ENCODE measurements at places on chromosomes 3 and 15.

- no peak for DNase-seq
These were observed 18.2 kb downstream of the HOMER2 start for GRCh38 chr15:82934100-82934880.

DNA sequence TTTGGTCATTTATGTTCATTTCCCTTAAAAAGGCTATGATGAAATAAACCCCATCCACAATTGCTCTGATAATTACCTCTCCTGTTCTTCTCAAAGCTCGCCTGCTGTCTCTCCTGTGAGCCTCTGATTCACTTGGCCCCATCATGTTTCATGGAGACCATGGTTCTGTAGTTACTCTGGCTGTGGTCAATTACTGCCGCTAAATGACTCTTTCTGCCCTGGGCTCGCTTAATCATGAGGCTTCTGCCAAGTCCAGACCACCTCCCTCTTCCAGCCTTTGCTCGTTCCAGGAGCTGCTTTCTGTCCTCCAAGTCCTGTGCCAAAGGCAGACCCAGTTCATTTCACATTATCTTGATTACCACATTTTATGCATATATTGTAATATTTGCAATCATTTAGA, 91.9 kb downstream of the THSD4 start:
- no peak for DNase-seq

- DNase-seq: no peak
These were observed 24.2 kb downstream of the ABHD2 start for GRCh38 chr15:89112341-89112971.

DNA sequence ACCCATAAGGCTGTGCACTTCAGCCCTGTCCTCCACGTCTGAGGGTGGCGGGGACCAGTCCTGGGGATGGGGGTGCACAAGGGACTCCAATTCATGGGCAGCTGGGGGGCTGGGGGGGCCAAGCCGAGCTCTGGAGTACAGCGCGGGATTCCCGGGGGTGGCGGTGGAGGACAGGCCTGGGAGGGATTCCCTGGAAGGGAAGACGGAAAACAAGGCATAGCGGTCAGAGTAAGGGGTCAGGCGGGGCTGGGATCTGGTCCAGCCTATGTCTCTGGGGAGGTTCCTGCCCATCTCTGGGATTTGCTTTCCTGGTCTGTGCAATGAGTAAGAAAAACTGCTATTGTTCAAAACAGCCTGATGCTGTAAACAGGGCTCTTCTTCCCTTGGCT, 8.1 kb upstream of the IGDCC3 start:
- DNase-seq: no peak

DNA sequence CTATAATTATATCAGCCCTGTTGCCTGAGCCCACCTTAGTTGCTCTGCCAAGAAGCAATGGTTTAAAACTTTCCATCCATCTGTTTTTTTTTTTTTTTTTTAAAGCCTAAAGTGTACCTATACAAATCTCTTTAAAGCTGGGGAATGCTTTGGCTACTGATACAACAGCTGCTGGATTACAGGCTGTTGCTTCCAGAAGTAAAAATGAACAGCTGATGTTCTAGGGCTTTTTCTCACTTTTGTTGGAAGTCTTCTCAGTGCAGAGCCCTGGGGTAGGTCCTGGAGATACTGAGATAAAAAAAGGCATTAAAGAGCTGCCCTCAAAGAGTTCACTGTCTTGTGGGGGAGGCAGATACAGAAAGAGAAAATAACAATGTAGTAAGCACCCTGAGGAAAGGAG, 218.1 kb downstream of the NLGN1 start:
- DNase-seq: no peak

DNA sequence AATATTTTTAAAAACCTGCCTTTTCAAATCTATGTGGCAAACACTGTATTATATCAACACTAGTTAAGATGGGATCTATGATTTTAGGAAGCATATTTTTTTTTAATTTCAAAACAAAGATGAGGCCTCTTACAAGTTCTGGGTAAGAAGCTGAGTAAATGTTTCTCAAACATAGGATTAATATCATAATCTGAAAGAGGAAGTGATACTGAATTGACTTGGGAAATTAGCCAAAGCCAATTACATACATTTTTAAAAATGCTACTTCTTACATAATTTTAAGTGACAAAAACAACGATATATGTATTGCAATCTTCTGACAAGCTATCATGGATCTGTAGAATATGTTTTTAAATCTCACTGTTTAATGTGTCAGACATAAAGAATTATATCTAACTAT, 135.1 kb upstream of the UBP1 start:
- DNase-seq: no peak

DNA sequence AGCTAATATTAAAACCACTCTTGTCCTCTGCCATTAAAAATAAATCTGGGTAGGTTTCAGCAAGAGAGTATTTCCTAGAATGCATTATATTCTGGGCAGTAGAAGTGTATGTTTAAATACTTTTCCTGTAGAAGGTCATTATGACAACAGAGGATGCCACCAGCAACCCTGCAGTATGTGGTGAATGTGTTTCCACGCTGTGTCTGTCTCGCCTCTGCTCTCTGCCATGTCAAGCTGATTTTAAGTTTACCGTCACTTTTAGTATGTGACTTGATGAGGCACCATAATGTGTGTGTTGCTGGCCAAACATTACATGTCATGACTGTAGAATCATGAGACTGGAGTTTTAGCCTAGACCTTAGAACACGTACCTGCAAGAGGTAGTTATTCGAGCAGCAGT, 211.2 kb downstream of the LPP start:
- DNase-seq: no peak

DNA sequence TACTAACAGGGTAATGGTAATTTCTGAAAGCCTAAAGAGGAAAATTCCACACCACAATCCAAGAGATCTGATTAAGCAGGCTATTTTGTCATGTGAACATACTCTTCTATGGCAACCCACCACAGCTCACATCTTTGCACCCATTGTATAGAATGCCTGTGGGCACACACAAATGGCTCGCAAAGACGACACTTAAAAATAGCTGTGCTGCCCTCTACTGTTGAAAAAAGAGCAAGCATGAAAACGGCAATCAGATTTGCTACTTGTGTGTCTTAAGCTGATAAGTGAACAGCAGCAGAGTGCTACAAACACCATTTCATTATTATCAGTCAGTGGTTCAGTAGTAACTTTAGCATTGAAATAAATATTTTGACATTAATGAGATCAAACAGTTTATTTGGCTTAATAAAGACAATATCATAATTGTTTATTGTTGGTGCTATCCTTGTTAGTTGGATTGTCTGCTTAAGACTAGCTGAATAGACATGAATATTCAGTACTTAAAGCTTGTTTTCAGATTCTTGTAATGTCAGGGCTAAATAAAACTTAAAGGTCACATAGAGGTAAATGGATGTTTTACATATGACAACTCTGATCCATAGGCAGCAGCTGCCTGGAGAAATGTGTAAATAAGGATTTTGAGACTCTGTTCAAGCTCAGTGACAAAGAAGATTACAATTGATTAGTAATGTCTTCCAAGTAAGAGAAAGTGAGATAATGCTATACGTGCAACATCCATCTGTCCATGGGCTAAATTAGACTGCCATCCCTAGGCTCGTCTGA, 199.1 kb downstream of the LRRN1 start:
- no peak for DNase-seq

- DNase-seq: no peak
These were observed 300.9 kb downstream of the RORA start for GRCh38 chr15:60928210-60928609.

GRCh38 chr3:143901105-143901504, 52.8 kb upstream of the SLC9A9 start:
- no peak for DNase-seq

DNA sequence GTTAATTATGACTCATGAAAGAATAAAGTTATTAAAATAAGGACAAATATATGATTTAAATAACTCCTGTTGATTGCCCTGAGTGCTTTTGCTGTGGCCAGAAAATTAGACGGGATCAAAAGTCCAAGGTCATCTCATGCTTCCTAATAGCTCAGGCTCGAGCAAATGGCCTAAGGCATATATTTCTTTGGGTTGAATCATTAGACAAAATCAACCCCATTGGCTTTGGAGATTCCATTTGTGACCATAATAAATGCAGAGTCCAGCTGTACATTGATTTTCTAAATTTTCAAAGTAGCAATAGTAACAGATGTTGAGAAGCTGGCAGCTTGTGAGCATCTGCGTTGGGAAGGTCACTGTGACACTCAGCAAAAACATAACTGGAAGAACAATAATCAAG, 464.5 kb upstream of the TGFBR2 start:
- DNase-seq: no peak

GRCh38 chr3:160379628-160380214, 19.3 kb downstream of the IFT80 start:
- no peak for DNase-seq

DNA sequence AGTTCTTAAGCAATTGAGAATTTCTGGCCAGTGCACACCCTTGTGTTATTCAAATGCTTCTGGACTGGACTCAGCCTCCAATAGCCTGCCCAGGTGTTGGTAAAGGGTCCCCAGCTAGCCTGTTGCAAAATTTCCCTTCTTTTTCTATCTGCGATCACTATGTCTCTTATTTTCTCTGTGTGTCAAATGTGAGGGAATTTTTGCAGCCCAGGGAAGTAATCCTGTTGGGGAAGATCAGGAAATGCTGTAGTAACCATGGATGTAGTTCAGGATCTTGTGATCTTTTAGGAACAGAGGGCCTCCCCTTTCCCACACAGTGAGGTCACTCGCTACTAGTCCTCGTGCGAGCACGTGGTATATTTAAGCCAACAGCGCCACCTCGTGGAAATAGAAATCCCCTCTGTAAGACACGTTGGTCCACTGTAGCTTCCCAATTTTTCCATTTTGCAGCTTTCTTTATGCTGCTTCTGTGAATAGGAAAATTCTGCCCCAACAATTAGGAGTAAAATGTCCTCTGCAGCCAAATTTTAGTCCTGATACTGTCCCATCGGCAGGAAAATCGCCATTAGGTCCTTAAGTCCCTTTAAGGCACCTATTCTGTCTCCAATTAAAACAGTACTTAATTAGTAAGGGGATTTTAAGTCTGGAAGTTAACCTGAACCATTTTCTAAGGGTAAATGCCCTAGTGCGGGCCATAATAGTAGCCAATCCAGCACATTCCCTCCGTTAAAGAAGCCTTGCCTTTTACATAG, 4.0 kb upstream of the SMCO1 start:
- no peak for DNase-seq

- DNase-seq: no peak
These were observed 135.8 kb downstream of the ZNF621 start for GRCh38 chr3:40660554-40660953.

DNA sequence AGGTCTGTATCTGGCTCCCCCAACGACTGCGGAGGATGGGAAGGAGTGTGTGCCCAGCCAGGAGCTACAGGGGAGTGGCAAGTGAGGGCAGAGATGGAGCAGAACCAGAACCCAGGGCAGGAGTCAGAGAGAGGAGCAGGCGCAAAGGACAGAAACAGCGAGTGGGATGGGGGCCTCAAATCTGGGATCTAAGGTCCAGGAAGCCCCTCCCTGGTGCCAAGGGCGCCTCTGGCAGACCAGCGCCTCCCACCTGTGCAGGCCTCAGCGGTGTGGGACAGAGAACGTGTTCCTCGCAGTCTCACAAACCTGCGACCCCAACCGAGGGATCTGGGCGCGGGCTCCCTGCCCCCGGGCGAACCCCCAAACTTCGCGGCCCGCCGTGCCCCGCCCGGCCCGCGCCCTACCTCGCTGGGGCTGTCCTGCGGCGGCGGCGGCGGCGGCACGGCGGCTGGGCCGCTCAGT, 301 bp downstream of the PCBP4 start:
- no peak for DNase-seq

DNA sequence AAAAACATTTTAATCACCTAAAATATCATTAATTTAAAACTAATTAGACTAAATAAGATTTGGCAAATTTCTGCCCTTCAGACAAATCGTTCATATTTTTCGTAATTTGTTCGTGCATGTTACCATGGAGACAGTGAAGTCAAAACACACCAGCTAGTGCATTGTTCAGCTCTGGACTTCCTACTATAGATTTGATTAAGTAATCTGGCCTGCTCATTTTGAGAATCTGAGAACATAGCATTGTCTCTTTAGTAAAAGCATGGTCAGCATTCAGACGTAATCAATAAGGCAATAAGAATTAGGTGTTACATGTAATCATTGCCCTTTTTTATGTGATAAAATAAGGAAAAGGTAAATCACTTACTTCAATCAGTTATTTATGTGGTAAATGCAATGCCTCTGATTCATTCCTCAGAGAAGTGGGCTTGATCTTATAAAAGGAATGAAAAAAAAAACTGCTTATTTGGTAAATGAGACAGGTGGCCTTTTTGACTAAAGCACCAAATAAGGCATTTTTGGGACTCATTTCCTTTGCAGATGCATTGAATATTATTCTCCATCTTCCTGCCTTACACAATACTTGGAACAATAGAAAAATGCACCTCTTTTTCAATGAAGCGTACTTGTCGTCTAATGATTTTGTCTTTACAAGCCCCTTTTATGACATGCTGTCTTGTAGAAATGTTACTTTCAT, 84.5 kb upstream of the FNDC3B start:
- peak; percentile 62 for DNase-seq

GRCh38 chr3:186617036-186617946, 4.4 kb downstream of the AHSG start:
- DNase-seq: peak; percentile 67

GRCh38 chr3:59817511-59817910, 767.7 kb upstream of the CFAP20DC start:
- no peak for DNase-seq

DNA sequence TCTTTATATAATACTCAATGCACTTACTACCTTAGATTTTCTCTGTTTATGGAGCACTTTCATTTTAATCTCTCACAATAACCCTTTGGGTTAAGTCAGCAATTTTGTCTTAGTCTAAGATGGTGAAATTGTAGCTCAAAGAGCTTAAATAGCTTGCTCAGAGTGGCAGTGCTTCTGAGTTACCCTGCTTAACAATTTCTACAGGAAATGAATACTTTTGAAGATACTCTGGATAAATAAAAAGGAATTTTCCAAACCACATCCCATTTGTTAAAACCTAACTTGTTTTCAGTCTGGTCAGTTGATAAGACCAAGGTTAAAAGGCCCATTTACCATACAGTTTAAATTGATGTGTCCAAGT, 37.2 kb downstream of the HMG20A start:
- no peak for DNase-seq

DNA sequence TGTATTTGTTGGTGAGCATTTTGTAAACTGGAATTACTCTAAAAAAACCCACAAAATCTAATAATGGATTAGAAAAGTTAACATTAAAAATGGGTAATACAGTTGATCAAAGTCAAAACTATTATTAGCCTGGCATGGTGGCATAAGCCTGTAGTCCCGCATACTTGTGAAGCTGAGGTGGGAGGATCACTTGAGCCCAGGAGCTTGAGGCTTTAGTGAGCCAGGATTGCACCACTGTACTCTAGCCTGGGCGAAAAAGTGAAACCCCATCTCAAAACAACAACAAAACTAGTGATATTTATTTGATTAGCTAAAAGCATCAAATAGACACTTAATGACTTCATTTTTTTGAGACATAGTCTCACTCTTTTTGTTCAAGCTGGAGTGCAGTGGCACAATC, 3.6 kb downstream of the SNX1 start:
- no peak for DNase-seq

Measured in pulmonary artery endothelial cell (primary cell).